Stimulated activated CD4-positive, alpha-beta T cell treated with anti-CD3 and anti-CD28 coated beads, Interleukin-1b, Interleukin-23, amount 100 ng/mL, for 1 hour (primary cell): ENCODE measurements at places on chromosomes 3 and 15.

DNA sequence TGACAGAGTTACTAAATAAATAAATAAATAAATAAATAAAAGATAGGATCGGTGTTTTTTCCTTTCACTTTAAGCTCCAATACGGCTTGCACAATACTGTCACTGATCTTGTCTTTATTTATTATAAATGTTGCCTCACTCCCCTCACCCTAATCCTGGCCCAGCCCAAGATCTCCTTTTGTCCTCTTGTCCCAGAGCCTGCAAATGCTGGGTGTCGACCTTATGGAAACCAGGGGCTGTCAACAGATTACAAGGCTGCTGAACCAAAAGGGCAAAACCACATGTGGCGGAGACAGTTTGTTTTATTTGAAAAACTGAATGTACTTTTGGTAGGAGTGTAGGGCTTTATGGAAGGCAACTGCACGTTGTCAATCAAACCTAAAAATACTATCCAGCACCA, 75.9 kb downstream of the RFTN1 start:
- no peak for DNase-seq

GRCh38 chr3:183533412-183534132, 21.9 kb downstream of the KLHL6 start:
- DNase-seq: no peak

DNA sequence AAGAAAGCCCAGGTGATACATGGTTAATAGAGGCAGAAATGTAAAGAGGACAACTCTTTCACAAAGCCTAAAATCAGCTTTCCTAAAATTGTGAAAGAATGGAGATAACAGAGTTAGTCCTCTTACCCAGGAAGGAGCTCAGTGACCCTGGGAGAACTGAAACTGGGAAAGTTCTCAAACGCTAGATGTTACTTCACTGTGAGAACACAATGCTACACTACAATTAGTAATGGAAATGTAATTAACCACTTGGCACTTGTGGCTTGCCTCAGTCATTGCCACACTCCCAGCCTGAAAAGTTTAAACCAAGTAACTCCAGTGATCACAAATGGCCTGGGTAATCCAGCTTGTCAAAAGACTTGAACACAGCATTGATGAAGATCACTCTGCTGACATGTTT, 102.7 kb upstream of the FGF7 start:
- DNase-seq: no peak

DNA sequence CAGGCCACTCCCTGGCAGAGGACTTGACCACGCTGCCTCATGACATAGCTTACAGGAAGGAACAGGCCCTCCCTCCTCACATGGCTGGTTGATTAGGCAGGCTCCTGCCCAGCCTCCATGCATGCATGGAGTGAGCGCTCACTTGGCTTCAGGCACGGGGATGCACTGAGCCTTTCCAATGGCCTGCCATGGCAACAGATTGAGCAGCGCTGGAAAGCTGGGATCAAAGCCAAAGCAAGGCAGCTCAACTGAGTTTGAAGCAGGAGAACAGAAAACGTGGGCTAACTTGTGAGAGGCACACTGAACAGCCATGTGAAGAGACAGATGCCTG, 5.9 kb upstream of the GRAMD2A start:
- DNase-seq: no peak

DNA sequence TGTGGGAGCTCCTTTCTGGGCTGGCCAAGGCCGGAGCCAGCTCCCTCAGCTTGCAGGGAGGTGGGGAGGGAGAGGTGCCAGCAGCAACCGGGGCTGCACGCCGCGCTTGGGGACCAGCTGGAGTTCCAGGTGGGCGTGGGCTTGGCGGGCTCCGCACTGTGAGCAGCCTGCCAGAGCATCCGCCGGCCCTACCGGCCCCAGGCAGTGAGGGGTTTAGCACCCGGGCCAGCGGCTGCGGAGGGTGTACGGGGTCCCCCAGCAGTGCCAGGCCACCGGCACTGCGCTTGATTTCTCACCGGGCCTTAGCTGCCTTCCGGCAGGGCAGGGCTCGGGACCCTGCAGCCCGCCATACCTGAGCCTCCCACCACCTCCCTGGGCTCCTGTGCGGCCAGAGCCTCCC, 651.0 kb upstream of the ARPP21 start:
- no peak for DNase-seq

GRCh38 chr3:65252266-65252665, 564.5 kb upstream of the ADAMTS9 start:
- no peak for DNase-seq

- no peak for DNase-seq
Measured at GRCh38 chr3:51929420-51930003, 12.2 kb downstream of the RRP9 start.

DNA sequence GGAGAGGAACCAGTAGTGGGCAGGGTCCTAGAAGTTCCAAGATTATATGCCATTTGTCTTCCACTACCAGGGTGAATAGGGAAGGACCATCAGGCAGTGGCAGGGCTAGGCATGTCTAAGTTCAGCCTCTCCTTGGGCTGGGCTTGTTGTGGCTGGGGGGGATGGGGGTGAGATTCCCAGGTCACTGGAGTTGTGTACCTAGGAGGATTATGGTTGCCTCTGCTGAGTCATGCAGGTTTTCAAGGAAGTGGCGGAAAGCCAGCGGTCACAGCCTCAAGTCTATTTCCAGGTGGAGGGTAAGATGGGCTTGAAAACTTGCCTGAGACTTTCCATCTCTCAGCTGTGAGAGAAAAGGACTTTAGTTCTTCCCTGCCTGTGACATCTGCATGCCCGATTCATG, 1407.1 kb downstream of the SI start:
- no peak for DNase-seq

GRCh38 chr15:42858999-42859789, 61.4 kb downstream of the TTBK2 start:
- no peak for DNase-seq

GRCh38 chr15:86383611-86384010, 303.9 kb downstream of the AGBL1 start:
- DNase-seq: no peak
